Stimulated activated CD8-positive, alpha-beta memory T cell treated with anti-CD3 and anti-CD28 coated beads, Interleukin-12 subunit alpha, Interleukin-12 subunit beta, amount 100 ng/mL, for 4 hours (primary cell): ENCODE measurements at places on chromosomes 16 and 17.

GRCh38 chr16:87918338-87918737 lies 18.0 kb downstream of the CA5A start:
- no peak for DNase-seq

DNA sequence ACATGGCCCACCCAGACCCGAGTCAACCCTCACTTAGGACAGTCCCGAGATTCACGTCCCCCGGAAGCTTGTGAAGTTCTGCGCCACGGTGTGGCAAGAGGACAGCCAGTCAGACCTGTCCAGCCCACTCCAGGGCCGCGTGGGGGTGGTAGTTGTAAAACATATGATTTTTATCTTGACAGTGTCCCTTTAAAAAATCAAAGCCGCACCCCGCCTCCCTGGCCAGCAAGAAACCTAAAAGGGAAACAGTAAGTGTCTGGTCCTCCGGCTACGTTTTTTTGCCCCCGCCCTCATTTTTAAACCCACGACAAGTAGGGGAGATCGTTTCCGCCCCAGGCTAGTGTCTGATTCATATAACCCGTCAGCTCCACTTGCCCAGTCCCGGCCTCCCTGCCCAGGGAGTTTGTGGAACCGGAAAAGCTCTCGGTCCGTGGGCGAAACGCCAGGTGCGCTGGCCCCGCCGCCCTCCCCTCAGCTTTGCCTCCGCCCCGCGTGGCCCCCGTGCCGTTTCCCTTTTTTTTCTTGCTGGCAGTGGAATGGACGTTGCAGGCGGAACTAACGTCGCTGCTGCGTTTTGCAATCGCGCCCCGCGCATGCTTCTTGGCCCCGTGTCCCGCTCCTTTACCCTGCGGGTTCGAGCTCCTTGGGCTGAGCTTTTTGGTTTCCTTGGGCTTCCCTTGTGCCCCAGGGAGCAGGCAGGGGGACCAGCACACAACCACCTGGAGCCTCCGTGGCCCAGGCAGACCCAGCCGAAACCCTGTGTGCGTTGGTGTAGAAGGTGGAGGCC lies 13.3 kb upstream of the NUDT16L1 start:
- DNase-seq: no peak

- DNase-seq: no peak
Observed at GRCh38 chr16:83870830-83871229, 28.1 kb upstream of the MLYCD start.

GRCh38 chr16:17224879-17225281 lies 245.9 kb downstream of the XYLT1 start:
- DNase-seq: peak; percentile 16

DNA sequence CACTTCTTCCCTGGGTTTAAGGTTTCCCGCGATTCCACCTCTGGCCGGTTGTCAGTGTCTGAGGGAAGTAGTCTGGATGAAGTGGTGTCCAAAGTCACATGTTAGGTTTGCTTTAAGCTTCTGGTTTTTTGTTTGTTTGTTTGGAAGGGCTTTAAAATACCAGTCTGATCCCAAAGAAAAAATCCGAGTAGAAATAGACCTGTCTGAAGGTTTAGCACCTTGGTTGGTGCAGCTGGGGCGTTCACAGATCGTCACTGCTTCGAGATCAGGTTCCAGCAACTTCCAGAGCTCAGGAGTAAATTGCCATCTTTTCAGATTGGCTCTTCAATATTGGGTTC lies 567 bp downstream of the TMEM97 start:
- no peak for DNase-seq

- DNase-seq: no peak
Observed at GRCh38 chr17:81230043-81230820, 7.5 kb upstream of the CEP131 start.

- peak; percentile 79 for DNase-seq
Observed at GRCh38 chr16:85010931-85011845, at the start of gene ZDHHC7. ZDHHC7 (minus strand) TSS chr16:85011535; CDS start chr16:84990618, 20,917 bp downstream.

- no peak for DNase-seq
Observed at GRCh38 chr16:57606147-57606846, 22.1 kb upstream of the ADGRG1 start.

GRCh38 chr17:61482467-61482866 lies 30.2 kb downstream of the TBX4 start:
- no peak for DNase-seq

DNA sequence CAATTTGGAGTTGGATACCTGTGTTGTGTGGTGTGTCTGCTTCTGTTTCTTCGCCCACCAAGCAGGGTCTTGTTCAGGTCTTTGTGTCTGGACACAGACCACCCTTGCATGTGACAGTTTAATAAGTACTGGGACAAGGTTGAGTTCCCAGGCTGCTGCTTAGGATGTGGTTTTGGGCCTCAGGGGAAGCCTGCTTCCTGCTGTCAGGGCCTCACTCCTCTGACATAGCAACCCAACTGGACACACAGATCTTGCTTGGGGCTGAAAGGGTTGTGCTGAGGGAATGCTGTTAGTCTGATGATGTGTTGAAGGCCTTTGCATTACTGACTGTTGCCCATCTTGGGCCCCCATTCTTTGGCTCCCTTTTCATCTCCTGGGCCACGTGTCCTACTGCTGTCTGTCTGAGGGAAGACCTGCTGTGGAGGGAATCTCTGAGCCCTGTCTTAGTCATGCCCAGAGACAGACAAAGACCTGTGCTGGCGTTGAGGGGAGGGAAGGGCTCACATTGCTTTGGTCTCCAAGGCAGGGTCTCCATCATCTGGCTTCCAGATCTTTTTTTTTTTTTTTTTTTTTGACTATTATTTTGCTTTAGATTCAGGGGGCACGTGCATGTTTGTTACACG lies 4.7 kb upstream of the TGFB1I1 start:
- no peak for DNase-seq

DNA sequence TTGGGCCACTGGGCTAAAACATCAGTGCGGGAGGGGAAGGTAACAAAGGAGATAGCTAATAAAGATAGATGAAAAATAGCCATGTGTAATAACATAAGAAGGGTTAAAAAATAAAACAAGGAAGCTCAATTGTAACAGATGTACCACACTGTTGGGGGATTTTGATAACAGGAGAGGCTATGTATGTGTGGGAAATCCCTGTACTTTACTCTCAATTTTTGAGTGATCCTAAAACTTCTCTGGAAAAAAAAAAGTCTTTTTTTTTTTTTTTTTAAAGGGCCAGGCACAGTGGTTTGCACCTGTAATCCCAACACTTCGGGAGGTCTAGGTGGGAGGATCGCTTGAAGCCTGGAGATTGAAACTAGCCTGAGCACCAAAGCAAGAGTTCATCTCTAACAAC lies 1.9 kb upstream of the MMD start:
- DNase-seq: no peak

- DNase-seq: peak; percentile 46
Observed at GRCh38 chr16:21708533-21709115, 44.9 kb downstream of the OTOA start.

DNA sequence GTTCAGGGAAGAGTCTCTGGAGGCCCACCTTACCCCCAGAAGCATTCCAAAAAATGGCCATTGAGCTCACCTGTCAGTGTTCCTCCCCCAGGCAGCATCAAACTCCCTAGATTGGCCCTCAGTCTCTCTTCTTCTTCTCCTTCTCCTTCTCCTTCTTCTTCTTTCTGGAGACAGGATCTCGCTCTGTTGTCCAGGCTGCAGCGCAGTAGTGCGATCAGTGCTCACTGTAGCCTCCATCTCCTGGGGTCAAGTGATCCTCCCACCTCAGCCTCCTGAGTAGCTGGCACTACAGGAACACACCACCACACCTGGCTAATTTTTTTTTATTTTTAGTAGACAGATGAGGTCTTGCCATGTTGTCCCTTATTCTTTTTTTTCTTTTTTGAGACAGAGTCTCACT lies 16.4 kb upstream of the WNT3 start:
- no peak for DNase-seq

DNA sequence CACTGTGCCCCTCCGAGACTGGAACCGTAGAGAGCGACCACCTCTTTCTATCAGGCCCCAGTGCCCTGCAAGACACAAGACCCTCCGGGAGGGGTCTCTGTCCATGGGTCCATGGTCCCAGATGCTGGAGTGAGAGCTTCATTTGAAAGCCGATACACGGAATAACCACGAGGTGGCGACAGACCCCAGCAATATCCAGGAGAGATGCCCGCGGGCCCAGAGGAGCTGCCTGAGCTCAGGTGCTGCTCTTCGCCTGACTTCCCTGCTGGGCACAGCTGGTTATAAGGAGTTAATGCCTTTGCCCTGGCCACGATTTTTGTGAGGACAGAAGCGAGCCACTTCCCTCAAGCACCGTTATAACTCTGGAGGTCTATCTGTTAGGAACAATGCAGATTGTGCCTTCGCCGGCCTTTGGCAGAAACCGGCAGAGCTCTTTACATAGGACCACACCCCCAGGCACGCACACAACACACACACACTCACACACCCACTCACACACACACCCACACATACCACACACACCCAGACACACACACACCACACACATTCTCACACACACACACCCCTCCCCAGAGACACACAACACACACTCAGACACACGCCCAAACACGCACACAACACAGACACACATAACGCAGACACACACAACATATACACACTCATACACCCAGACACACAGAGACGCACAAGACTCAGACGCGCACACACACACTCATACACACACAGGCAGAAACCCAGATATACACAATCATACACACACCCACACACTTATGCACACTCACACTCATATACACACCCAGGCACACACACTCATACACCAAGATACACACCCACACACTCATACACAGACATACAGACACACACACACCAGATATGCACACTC lies 436.4 kb downstream of the SOX9 start:
- peak; percentile 10 for DNase-seq

DNA sequence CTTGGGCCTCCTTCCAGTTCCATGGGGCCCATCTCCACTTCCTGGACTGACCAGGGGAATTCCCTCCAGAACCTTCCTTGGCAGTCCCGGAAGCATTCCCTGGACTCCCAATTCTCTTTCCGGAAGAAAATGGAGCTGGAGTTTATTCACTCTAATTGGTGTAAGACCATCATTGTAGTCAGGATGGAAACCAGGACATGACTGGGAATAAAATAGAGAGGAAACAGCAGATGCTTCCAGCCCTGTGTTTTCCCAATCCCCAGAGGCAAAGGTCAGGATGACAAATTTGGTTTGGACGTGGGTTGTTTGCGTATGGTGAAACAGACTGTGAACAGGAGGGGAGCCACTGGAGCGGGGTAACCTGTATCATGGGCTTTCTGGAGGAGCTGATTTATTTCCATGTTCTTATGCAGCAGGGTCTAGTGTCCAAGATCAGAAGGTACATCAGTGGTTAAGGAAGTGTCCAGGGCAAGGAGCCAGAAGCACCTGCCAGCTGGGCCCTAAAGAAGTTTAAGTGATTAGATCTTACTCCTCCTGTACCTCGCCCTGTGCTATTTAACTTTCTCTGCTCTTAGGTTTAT lies 8.5 kb upstream of the LONP2 start:
- DNase-seq: no peak

DNA sequence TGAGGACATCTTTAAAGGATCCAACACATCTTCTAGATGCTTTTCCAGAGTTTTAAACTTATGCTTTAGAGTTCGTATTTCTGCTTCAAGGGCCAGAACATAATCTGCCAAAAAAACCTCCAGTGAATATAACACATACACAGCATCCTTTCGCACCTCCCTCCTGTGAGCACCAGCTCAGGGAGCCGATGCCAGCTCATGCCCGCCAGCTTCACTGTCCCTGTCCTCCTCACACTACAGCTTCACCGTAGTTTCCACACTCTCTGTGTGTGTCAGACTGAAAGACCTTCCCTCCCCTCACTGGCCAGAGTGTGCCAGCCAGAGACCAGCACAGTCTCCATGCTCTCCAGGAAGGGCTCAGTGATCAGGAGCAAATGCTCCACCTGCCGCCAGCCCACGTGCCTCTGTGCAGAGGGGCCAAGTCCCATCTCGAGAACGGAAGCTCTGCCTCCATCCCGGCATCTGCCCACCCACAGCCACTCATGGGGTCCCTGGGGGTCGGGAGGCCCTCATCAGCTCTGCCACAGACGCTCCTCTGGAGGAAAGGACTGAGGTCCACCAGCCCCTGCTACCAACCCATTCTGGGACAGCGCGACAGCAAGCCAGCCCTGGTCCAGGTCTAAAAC lies 40.8 kb downstream of the CCDC57 start:
- DNase-seq: no peak

DNA sequence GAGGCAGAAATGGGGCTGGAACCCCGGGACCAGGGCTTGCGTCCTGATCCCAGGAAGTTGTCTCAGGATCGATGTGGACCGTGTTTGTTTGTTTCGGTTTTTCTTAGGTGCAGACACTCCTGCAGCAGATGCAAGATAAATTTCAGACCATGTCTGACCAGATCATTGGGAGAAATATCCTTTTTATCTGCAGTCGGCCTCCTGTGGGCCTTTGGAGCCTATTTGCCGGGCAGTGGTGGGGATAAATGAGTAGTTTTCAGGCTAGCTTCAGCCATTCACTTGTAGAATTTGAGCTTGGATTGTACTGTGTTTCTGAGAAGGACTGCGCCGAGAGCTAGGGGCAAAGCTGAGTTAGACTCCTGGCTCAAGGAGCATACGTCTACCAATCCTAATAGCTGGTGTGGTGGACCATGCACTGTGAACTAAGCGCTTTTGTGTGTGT lies 816 bp downstream of the HSBP1 start:
- DNase-seq: no peak

- no peak for DNase-seq
Observed at GRCh38 chr16:53090591-53091411, 36.0 kb downstream of the CHD9 start.

DNA sequence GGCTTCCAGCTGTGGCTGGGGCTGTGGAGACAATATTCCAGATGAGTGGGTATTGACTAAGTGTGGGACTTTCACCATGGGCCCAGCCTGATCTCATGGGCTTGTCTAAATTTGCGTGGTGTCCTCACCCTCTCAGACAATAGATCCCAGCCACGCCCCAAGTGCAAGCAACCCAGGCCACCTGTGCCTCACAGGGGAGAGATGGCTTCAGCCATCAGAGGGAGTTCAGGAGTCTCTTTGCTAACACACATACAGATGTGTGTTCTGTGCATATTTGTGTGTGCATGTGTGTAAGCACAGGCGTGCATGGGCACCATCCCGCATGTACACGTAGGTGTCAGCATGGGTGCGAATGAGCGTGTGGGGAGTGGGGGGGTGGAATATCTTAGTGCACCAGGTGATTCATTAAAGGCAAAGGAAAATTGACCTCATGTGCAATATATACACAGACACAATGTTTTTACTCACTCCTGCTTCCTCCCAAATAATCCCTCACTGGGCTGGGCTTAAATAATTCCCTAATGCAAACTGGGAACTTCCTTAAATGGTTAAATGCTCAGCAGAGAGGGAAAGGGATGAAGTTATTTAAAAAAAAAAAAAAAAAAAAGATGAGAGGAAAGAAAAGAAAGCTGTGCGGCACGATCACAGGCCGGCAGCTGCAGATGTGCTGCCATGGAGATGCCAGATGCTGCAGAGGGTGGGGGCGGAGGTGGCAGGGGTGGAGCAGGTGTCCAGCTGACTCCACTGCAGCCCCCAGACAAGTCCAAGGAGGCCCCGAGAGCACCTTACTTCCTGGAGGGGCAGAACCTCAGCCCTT lies 24.0 kb upstream of the CDC42EP4 start:
- DNase-seq: no peak

- no peak for DNase-seq
Observed at GRCh38 chr16:19437280-19437679, 19.6 kb downstream of the TMC5 start.
